ENCODE measurements at places on chromosomes 7 and 10.

DNA sequence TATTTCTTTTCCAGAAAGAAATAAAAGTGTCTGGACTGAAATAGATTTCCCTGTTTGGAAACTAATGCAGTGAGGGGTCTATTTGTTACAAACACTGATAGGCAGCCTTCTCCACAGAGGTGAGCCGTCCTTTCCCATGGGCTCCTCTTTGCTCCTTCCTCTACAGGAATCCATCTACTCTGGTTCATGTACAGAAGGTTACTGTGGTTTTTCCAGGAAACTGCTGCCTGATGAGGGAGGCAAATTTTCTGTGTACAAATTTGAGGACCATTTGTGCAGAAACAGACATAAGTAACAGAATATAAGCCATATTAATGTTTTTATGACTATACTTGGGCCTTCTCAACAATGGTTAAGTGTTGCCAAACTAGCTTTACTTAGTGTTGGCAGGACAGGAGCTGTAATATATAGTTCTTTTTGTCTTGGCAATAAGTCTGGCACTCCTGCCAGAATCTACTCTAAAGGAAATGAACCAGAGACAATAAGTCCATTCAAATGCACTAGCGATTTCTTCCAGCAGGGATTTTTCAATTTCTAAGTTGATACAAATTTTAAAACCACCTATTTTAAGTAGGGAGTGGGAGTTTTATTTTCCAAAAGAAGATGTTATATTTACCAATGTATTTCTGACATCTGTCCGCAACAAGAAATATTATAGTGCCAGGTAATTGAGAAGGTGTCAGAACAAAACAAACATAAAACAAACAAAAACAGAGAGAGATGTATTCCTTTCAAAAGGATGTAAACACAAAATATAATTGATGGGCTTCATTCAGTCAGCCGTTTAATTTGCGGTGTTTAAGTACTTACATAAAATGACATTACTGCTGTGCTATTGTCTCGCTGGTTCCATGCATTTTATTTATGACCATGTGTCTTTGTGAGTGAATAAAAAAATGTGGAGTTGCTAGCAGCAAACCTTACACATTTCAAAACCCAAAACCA is 91.0 kb upstream of the NFE2L3 start:
- DNase-seq: no peak

GRCh38 chr10:116158036-116158435 is 115.0 kb downstream of the GFRA1 start:
- DNase-seq: no peak

DNA sequence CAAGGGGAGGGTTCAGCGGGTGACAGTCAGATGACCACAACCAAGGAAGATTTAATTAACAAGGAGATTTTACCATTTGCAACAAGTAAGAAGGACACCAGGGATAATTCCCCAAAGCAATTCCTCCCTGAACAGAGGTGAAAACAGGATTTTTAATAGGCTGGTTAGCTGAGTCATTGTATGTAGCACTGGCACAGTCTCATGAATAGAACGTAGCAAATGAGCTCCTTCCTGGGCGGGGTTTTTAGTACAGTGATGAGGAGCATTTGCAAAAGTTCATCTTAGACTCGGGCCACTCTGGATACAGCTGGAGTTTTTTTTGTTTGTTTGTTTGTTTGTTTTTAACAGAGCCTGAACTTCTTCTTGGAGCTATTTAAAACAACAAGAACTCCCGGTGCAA is 39.0 kb downstream of the TAC1 start:
- DNase-seq: no peak

GRCh38 chr10:104374591-104374990 is 21.0 kb downstream of the CFAP58 start:
- no peak for DNase-seq

- DNase-seq: no peak
Observed at GRCh38 chr10:28873540-28873939, 196.2 kb downstream of the BAMBI start.

DNA sequence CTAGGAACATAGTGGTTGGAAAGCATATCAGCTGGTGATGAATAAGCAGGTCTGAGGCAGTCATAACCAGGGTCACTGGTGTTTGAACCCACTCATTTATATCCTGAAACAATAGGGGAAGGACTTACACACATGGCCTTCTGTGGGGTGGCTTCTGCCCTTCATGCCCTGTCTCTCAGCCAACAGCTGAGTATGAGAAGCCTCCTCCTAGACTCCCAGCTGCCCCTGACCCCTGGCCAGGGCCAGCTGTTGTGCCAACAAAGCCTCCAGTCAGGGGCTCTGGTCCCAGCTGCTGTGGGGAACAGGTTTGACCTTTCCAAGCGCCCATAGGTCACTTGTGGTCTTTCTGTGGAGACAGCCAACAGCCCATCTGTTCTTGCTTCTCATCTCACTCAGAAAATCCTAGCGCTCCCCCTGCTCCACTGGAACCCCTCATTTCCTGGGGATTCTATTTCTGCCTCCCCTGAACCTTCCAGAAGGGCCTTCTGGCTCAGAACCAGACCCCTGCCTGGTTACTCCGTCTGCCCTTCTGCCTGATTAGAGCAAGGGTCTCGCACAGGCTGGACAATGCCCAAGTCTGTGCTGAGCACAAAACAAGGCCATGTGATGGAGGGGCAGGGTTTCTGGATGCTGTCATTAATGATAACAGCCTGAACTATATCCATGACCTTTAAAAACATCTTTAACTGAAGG is 9.7 kb upstream of the PURB start:
- no peak for DNase-seq

GRCh38 chr10:12971001-12971788 is 30.3 kb downstream of the CCDC3 start:
- no peak for DNase-seq

GRCh38 chr7:104998040-104998752 is 15.8 kb upstream of the KMT2E start:
- no peak for DNase-seq

- DNase-seq: no peak
Observed at GRCh38 chr10:34731885-34732701, 83.0 kb downstream of the PARD3 start.
